ENCODE measurements at places on chromosomes 12 and 14.

DNA sequence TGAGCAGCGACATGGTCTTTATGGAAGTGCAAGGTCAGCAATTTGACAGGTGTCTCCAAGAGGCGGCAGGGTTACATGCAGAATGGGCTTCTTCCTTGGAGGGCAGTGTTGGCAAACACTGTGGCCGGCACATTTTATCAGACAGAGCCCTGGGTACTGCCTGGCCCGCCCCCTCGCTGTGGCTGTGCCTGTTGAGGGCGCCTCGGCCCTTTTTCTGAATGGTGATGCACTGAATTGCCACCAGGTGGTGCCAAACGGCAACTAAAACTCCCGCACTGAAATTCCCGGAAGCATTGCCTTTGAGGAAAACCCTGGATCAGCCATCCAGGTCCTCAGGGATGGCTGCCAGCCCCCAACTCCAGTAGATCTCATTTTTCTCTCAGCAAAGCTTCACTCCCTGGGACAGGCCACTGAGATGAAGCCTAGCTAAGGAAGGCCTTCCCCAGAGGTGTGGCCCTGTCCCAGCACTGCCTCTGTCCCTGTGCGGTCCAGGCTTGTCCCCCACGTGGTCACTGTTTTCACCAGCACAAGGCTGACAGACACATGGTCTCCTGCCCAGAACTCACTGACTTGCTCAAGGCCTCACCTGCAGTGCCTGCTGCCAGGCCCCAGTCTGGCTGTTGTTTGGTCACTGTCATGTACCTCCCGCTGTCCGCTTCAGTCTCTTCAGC lies 73.6 kb downstream of the TESC start:
- DNase-seq: peak; percentile 69

GRCh38 chr12:120220838-120221575 lies 20.1 kb upstream of the RPLP0 start:
- no peak for DNase-seq

GRCh38 chr12:41302979-41303403 lies 114.9 kb downstream of the PDZRN4 start:
- no peak for DNase-seq

DNA sequence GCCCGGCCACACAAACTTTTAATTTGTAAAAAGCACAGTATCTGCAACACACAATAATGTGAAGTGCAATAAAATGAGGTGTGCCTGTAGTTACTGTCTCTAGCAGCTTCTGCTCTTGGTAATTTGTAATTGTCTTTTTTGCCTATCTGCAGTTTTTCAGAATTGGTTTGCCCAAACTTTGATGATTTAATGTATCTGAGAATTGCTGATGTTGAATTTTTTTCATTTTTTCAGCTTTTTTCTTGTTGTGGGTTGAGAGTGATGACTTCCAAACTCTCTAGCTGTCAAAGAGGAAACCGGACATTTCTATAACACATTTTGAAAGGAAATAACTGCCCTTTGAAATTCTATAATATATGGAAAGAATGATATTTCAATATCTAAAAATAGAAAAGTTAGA lies 236.9 kb downstream of the RERGL start:
- no peak for DNase-seq

DNA sequence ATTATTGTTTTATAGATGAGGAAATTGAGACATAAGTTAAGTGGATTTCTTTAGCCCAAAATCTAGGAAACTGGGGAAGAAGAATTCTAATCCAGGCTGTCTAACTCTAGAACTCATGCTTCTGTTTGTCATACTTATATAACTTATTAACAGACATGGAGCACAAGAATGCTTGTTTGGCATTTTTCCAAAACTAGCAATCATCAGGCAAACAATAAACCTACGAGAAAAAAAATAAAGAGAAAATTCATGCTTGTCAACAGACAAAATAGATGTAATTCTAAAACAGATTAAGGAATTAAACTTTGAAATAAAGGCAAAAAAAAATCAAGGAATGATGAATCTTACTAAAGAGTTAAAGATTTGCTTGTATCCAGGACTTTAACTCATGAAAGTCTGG lies 103.1 kb downstream of the METTL25 start:
- DNase-seq: peak; percentile 12

- DNase-seq: no peak
These were observed 267.7 kb downstream of the RPAP3 start for GRCh38 chr12:47438175-47438574.
